ENCODE measurements at places on chromosomes 4 and X.

GRCh38 chr4:11475871-11476270, 47.2 kb upstream of the HS3ST1 start:
- DNase-seq, result no peak

DNA sequence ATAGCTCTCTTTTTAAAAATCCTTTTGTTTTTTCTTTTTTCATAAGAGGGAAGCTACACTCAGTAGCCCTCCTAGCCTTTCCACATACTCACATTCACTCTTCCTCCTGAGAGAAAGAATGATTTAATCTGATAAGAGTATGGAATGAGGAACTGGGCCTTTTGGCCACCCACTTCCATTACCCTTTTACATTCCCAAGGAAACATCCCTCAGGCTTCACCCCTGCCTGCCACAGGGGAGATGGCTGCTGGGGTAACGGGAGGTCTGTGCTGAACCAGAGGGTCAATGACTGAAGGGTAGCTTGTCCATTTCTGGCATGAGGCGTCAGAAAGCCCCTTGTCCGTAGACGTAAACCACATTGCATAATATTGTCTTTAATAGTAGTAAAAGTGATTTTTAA, 67.2 kb upstream of the CCSER1 start:
- DNase-seq, result no peak

DNA sequence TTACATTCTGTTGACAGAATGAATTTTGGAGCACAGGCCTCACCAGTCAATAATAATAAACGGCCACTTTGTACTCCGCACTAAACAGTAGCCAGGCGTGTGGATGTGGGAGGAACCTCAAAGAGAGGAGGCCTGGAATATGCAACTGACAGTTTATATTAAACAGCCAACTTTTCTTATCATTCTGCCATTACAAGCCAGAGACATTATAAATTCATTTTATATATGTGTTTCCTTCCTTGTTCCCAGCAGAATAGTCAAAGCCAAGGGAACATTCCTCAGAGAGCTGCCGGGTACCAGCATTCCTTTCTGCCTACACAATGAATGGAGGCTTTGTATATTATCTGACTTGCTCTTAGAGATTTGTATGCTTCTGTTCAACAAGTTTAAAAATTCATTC, 436.5 kb upstream of the FTHL17 start:
- DNase-seq, result no peak

- no peak for DNase-seq
These were observed 24.8 kb upstream of the GUCY1B1 start for GRCh38 chr4:155734065-155734464.

- no peak for DNase-seq
These were observed 6.6 kb downstream of the GPRIN3 start for GRCh38 chr4:89301003-89301402.

GRCh38 chr4:26912810-26913209, 52.2 kb downstream of the STIM2 start:
- no peak for DNase-seq

GRCh38 chr4:55561889-55562288, 15.2 kb upstream of the CLOCK start:
- no peak for DNase-seq

GRCh38 chrX:65601530-65602220, 65.8 kb upstream of the MSN start:
- peak; percentile 15 for DNase-seq

DNA sequence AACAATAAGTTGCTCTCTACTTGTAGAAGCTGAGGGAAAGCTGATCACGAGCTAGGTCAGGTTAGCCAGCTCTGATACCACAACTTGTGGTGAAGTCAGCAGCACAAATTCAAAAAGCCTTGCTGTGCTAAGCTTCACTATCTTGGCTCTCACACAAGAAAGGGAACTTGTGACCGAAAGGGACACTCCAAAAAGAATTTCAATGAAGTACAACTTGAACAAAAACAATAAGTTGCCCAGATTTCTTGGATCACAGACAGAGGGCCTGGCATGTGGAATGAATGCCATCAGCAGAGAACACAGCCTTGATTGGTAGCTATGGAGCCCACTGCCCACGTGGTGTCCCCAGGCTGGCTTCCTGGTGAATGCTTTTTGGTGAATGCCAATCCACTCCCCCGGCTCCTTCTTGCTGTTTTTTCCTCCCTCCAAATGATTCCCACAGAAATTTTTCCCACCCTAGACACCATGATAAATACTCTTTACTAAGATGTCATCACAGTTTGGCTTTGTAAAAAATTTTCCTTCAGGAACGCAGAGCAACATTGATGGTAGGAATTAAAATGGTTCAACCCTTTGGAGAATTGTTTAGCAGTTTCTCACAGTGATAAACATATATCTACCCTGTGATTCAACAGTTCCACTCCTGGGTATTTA, 82.6 kb downstream of the ANXA3 start:
- no peak for DNase-seq

DNA sequence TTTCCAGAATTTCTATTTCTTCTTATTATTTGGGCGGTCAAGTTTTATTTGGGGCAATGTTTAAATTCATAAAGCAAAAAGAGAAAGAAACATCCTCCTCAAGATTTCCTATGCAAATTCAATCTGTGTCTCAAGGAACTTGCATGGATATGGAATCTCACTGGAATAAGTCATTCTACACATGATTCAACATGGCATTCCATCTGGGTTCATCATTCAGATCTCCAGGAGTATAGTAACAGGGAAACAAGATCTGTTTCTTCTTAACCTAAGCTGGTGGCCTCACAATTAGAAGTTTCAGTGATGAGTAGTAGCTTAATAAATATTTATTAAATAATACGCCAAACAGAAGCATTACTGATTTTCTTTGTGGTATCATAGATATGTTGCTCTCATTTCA, 19.8 kb downstream of the KLHL34 start:
- no peak for DNase-seq

DNA sequence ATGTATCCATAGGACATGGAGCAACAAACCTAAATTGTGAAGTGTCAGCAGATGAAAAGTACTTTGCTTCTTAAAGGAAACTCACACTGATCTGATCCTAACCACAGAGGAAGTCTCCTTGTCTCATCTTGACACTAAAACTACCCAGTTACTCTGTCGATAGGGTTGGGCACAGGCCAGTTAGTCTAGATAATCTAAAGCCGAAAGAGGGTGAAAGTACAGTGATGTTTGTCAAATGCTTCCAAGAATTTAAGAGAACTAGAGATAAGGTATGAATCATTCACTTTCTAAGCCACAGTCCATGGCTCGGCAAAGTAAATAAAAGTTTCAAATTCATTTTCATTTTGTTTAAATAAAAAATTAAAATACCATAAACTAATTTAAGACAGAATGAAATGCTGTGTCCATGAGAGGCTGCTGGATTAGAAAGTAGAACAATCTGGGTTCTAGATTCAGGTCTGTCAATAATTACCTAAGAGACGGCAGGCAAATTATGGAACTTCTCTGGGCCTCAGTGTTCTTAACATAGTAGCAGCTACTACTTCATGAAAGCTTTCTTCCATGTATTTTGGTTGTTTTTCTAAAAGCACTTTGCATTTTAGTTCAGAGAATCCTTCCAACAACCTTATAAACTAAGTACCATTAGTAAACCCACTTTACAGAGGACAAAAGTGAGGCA, 176.7 kb downstream of the LDB2 start:
- DNase-seq, result no peak

GRCh38 chr4:144580430-144580829, 65.5 kb upstream of the HHIP start:
- DNase-seq, result no peak

DNA sequence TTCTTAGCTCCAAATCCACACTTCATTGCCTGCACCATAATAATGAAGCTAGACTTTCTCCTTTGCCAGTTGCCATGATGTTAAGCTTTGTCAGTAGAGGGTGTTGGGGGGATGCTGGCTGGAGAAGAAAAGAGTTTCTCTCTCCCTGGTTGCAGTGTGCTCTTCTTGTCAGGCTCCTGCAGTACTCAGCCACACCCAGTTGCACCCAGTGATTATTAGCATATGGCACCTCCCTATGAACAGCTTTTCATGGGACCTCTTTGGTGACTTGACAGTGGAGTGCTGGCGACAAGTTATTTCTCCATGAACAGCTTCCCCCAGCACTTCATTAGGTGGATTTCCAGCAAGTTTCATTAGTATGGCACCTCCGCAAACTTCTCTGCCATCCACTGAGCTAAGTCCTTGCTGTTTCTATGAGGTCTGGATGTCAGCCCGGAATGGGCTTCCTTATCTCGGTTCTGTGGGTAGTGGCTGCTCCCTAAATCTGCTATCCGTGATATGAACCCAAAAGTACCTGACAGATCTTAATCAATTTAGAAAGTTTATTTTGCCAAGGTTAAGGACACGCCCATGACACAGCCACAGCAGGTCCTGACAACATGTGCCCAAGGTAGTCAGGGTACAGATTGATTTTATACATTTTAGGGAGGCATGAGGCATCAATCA, 18.8 kb upstream of the OTUD4 start:
- no peak for DNase-seq

GRCh38 chr4:2791518-2792395, 1.1 kb upstream of the SH3BP2 start:
- no peak for DNase-seq

DNA sequence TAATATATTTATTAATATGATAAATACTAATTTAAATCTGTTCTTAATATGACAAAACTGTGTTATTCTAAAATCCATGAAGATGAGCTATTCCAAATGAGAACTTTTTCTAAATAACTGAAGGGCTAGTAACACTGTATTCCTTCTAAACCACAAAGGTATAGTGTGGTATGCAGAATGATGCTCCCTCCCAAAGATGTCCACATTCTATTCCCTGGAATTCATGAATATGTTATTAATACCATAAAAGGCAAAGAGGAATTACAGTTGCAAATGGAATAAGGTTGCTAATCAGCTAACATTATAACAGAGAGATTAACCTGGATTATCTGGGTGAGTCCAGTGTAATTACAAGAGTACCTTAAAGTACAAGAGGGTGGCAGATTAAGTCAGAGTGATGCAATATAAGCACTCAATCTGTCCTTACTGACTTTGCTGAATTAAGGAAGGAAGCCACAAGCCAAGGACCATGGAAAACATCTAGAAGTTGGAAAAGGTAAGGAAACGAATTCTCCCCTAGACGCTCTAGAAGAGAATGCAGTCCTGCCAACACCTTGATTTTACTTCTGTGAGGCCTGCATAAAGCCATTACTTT, 20.7 kb upstream of the MAB21L2 start:
- DNase-seq, result no peak

DNA sequence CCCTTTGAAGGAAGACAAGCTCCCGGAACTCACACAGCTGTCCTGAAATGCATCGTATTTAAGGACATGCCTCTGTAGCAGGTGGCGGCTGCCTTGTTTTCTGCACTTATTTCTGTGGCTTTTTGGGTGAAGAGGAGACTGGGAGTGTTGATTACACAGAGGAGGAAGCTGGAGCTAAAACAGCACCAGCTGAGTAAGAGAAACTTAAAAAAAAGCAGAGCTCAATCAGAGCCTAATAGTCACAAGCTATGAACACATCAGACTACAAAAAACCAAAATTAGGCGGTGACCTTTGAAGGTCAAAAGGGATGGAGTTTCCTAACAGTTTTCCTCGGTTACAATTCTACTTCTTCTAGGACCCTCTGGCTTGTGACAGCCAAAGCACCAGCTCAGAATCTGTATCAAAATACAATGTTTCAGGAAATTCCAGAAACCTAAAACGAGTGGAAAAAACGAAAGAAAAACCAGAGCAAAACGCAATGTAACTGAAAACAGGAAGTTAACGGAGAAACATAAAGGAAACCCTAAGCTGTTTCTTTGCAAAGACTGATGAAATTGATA, 13.5 kb downstream of the PRKX start:
- no peak for DNase-seq

GRCh38 chr4:128256539-128256938, 31.1 kb downstream of the PGRMC2 start:
- no peak for DNase-seq

- DNase-seq, result peak; percentile 25
These were observed 63.6 kb downstream of the HADH start for GRCh38 chr4:108053251-108053711.

DNA sequence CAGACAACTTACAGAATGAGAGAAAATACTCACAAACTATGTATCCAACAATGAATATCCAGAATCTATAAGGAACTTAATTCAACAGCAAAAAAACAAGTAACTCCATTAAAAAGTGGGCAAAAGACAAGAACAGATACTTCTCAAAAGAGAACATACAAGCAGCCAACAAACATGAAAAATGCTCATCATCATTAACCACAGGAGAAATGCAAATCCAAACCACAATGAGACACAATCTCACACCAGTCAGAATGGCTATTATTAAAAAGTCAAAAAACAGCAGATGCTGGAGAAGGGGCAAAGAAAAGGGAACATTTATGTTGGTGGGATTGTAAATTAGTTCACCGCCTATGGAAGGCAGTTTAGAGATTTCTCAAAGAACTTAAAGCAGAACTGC, 150.3 kb downstream of the FGF16 start:
- no peak for DNase-seq

GRCh38 chrX:22338740-22339139, 66.0 kb downstream of the CBLL2 start:
- DNase-seq, result no peak

GRCh38 chr4:88609387-88609786, 17.1 kb downstream of the HERC3 start:
- DNase-seq, result no peak

DNA sequence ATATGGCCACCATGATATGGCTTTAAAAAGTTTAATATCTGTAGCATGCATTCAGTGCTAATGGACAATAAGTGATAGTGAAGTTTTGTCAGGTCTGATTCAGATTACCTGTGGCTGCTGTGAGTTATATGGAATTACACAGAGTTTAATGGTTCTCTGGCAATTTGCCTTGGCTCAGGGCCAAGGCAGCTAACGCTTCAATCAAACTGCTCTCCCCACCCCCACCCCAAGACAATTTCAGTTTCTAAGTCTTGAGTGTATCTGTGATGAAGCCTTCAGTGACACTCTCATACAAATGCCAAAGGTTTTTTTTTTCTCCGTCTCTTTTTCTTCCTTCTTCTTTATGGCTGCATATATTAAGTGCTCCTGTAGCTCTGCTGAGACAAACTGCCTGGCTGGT, 106.6 kb downstream of the SHROOM4 start:
- DNase-seq, result peak; percentile 3

GRCh38 chrX:118231464-118231863, 114.4 kb upstream of the WDR44 start:
- DNase-seq, result no peak

DNA sequence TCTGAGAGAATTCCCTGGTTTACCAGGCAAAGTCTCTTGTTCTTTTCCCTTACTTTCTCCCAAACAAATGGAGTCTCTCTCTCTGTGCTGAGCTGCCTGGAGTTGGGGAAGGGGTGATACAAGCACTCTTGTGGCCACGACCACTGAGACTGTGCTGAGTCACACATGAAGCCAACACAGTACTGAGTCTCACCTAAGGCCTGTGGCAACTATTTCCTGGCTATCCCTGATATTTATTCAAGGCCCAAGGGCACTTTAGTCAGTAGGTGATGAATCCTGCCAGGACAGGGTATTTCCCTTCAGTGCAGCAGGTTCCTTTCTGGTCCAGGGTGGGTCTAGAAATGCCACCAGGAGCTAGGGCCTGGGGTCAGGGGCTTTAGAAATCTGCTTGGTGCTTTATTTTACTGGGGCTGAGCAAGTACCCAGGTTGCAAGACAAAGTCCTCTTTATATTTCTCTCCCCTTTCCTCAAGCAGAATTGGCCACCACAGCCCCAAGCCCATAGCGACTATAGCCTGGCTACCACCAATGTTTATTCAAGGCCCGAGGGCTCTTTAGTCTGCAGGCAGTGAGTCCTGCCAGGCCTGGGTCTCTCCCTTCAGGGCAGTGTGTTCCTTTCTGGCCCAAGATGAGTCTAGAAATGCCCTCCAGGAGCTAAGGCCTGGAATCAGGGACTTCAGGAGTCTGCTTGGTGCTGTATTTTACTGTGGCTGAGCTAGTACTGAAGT, 10.5 kb downstream of the ARL13A start:
- DNase-seq, result peak; percentile 11

GRCh38 chrX:70437921-70438665, 6.5 kb upstream of the DLG3 start:
- DNase-seq, result no peak

Measured in RCC 7860 (cell line).